ENCODE measurements at places on chromosomes 3 and 15.

DNA sequence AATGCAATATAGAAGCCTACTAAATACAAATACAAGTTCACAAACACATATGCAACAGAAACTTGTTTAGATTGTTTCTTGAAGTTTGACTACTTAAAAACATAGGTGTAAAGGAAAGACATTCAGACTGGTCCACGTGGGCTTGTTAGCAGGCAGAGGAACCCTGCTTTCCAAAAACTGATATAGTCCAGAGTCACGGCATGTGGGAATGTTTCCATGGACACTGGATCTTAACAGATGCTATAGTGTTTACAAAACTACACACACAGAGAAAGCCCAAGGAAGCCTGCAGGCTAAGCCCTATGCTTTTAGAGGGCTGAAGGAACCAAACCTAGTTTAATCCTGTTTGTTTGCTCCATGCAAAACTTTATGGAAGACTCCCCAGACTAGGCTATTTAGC is 45.2 kb upstream of the LRRC58 start:
- no peak for DNase-seq

GRCh38 chr3:70360979-70361760 is 48.7 kb upstream of the MDFIC2 start:
- DNase-seq, result no peak

GRCh38 chr3:76026379-76026778 is 241.0 kb upstream of the ZNF717 start:
- no peak for DNase-seq

DNA sequence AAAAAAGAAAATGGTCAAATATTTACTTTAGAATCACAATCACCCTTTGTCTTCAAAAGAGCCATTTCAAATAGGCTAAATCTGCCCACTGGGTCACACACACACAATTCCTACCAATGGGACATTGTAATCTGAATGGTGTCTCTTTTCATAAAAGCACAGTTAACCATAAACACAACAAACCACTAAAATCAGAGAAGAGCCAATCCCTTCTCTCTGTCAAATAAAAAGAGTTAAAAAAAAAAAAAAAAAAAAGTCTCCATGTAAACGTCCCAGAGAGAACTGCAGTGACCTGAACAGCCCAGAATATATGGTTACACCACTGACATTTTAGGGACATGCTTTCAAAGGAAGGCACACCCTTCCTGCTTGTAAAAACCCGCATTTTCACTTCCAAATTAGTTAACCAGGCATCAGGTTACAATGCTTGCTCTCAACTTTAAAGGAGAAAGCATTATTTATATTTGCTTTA is 63.7 kb downstream of the PRICKLE2 start:
- no peak for DNase-seq

DNA sequence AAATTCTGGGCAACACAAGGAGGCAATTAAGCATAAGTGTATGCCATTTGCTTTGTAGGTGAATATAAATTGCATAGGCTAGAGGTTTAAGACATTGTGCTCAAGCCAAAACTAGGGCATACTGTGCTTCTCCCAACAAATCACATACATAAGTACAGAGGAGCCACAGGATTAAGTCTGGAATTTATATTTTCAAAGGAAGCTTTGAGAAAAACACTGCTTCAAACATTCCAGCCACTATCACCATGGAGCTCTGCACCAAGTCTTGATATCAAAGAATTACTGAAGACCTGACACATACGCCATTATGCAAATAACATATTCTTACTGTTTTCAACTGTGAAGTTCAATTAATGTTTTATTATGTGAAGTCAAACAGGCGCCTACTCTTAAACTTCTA is 119.4 kb upstream of the NPHP3 start:
- DNase-seq, result no peak

- DNase-seq, result peak; percentile 33
Observed at GRCh38 chr3:189961522-189962161, 159.1 kb downstream of the P3H2 start.

GRCh38 chr15:85329561-85330422 is 50.6 kb upstream of the AKAP13 start:
- DNase-seq, result no peak

DNA sequence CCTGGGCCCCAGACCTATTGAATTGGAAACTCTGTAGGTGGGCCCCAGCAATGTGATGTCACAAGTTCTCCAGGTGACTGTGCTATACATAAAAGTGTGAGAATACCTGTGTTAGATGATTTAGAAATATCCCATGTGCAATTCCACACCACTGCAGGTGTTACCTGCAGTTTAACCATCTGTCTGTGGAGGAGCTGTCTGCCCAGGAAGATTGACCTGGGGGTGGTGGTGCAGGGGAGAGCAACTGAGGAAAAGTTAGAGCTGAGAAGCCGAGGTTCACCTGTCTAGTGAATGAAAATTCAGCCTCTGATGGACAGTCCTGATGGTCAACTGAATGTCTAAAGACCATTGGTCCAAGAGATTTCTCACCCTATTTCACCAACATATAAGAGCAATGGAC is 132.2 kb upstream of the SLC24A5 start:
- no peak for DNase-seq

DNA sequence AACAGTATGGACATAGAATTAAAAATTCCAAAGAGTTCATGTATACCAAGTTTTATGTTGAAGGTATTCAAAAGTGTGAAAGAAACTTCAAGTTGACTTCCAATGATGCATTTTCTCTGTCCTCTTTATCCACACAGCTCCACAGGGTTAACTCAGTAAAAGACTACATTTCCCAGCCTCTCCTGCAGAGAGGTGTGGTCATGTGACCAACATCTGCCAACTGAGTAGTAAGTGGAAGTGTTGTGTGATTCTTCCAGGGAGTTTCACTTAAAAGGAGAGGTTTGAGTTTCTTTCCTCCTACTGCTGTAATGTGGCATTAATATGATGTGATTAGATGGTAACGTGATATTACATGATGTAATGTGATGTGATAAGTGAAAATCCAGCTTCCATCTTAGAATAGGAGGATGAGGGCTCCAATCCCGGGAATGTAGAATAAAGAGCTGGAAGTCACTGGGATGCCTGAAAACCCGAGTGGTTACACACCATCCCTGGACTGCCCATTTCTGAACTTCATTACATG is 280.6 kb downstream of the ARRDC4 start:
- no peak for DNase-seq

DNA sequence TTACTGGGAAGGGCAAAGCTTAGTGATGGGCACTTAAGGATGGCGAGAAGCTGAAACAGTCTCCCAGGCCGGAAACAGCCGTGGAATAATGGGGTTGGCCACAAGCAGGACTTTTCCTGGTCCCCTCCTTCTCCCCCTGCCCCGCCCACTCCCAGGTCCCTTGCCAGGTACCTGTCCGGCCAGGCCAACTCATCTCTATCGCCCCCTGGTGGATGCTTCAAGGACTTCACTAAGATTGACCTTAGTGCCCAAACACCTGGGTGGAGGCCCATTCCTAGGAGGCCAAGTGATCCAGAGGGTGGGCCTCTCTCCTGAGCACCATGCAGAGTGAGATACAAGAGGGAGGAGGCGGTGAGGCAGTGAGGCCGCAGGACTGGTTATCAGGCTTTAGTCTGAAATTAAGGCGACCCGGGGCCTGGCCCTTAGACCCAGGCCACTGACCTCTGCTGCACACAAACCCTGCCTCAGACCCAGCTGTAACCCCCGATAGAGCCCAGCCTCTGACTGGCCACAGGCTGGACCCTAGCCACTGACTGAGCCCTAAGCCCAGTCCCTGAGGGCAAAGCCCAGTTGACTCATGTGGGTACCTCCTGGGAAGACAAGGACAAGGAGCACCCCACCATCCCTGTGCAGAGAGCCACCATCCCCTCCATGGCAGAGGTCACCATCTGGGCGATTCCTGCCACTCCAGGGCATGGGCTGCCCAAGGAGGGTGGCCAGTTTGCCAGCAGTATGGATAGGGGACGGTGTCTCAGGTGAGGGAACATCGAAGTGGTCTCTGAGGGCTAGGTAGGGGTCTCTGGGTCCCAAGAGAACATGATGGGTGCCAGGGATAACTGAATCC is 37.6 kb downstream of the VIPR1 start:
- DNase-seq, result peak; percentile 51

DNA sequence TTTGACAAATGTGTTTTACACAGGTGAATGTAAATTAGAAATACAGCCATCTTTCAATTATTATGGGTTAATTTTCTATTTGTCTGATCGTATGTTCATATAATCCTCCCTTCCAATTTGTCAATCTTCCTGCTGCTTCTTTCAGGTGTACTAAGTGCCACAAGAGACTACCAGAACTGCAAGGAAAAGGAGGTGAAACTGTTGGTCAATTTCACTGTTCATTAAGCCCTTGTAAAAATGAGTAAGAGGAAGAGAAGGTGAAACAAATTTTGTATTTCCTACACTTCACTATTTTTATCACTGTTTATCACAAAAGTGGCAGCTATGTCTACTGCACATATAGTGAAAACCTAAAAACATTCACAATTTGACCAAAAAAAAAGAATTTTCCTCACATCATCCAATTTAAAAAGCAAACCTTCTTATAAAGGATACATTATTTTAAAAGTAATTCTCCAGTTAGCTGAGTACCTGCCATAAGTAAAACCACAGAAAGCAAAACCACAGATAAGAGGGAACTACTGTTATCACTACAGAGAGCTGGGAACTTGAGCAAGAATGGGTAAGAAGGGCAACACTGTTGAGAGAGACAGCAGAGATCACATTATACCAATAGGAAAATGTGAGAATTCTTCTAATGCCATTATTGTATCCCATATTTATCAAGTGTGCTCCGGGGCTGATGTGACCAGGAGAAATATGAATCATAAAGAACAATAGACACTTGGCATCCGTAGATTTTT is 163.0 kb downstream of the TBC1D5 start:
- no peak for DNase-seq

DNA sequence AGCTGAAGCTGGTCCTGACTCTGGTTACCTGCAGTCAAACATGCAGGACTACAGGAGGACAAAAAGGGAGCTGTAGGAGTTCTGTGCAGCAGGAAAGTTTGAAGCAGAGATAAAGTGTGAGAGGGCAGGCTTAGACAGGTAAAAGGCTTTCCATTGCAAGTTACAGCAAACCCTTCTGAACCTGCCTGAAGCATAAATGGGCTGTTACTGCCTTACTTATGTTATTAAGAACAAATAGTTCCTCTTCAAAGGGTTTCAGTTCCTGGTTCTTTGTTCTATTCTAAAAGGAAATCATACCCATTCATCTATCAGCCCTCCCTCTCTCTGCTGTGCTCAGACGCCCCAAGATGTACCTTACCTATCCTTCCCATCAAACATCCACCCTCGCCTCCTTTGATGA is 52.4 kb upstream of the CACNA2D3 start:
- DNase-seq, result no peak

GRCh38 chr3:186534113-186534669 is 10.0 kb downstream of the CRYGS start:
- DNase-seq, result peak; percentile 25

GRCh38 chr3:57157545-57157944 is 7.6 kb downstream of the IL17RD start:
- DNase-seq, result no peak

DNA sequence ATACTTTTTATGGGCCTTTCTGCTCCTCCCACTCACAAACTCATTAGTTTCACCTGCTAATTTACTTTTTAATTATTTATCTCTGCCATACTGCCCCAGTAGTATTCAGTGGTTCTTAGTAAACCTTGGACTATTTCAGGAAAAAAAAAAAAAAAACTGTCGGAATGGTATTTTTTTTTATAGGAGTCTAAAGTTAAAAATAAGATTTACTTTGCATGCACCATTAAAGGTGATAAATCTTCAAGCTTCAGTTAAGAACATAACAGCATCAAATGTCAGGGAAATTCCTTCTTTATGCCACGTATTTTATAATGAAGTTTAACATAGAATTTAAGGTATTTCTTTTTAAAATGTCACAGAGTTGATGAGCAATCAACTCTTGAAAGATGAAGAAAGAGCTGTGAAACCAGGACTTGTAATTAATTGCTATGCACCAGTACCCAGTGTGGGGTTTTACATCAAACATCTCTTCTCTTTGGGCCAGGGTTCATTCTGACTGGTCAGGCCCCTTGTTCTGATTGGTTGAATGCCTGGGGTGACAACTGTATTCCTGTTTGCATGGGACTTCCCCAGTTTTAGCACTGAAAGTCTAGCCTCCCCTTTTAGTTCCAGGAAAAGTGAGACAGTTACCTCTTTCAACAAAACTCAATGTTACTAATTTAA is 40.3 kb upstream of the PTPRG start:
- no peak for DNase-seq

GRCh38 chr3:197226179-197226578 is 72.2 kb downstream of the DLG1 start:
- no peak for DNase-seq

- DNase-seq, result no peak
Observed at GRCh38 chr3:134357914-134358811, 16.1 kb downstream of the AMOTL2 start.

GRCh38 chr15:31489801-31490646 is 163.4 kb downstream of the KLF13 start:
- DNase-seq, result no peak

DNA sequence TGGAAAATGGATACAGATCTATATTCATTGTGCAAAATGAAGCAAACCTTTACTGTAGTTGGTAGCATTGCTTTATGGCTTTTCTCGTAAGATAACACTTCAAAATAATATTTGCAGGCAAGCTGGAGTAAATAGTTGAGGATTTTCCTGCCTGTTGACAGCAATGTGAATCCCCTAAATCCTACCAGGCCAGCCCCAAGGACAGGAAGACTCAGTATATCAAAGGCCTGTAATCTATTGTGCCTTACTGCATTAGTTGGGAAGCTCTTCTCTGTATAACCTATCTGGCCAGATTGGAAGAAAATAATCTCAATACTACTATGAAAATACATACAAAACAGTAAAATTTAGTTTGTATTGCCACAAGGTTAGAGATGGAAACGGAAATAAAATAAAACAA is 4.6 kb upstream of the GMNC start:
- no peak for DNase-seq

DNA sequence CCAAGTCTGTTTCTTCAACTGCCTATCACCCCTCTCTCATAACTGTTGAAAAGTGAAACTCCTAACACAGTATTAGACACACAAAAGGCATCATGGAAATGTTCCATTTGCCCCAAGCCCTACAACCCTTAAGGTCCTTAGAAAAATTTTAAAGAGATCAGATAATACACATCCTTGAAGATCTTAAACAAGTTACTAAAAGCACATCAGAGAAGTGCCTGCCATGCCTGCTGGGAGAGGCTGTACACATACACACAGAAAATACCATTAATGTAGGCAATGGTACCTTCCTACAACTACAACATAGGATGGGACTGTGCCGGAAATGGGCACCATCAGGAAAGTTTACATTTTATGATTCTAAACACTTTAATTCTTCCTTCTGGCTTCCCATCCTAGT is 3.3 kb downstream of the ADAM10 start:
- DNase-seq, result no peak

GRCh38 chr3:180011927-180012326 is 24.8 kb downstream of the PEX5L start:
- no peak for DNase-seq
